ENCODE measurements at places on chromosomes 1 and 21.
A peak's percentile ranks its signal among the peaks of the same experiment; 100 is the strongest.

- DNase-seq = no peak
These were observed 354.3 kb upstream of the USP24 start for GRCh38 chr1:55569417-55569816.

GRCh38 chr21:30194701-30195299, 21.1 kb downstream of the CLDN8 start:
- peak; percentile 42 for DNase-seq

DNA sequence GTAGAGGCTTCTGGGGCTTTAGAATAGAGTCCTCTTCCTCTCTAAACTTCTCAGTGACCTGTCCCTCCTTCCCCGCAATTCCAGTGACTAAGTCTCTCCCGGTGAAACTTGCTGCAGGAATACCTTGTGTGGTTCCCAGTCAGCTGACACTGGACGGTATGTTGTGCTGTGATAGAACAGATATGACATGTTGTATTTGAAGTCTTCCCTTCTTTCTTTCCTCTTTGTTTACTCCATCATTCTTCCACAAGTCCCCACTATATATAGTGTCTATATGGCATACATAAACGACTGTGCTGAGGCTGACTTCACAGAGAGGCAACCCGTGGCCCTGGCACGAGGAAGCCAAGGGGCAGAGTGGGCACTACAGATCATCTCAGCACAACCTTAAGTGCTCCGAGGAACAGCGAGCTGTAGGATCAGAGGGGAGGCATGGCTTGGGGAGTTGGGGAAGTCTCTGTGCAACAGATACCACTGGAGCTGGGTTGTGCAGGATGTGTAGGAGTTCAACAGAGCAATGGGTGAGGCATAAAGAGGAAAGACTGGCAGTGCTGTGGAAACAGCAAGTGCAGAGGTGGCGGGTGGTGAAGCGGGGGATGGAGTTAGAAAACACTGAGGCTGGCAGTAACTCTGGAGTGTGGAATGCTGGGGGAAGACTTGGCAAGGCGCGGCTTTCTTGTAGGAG, 237.8 kb downstream of the TRABD2B start:
- DNase-seq = no peak

DNA sequence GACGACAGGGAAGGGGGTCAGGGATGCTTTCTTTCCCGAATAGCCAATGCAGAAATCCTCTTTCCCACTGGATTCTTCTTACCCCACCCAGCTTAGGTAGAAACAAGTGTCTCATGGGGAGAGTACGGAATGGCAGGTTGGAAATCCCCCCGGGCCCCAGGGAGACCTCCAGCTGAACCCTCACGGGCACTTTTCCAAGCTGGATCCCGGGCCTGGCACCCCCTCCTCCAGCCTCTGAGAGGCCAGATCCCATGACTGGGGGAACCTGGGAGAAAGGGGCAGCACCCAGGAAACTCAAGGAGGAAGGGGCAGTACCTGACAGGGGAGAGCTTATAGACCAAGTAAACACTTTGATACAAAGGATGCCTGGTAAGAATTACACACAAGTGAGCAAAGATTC, 1.3 kb downstream of the PKP1 start:
- no peak for DNase-seq

DNA sequence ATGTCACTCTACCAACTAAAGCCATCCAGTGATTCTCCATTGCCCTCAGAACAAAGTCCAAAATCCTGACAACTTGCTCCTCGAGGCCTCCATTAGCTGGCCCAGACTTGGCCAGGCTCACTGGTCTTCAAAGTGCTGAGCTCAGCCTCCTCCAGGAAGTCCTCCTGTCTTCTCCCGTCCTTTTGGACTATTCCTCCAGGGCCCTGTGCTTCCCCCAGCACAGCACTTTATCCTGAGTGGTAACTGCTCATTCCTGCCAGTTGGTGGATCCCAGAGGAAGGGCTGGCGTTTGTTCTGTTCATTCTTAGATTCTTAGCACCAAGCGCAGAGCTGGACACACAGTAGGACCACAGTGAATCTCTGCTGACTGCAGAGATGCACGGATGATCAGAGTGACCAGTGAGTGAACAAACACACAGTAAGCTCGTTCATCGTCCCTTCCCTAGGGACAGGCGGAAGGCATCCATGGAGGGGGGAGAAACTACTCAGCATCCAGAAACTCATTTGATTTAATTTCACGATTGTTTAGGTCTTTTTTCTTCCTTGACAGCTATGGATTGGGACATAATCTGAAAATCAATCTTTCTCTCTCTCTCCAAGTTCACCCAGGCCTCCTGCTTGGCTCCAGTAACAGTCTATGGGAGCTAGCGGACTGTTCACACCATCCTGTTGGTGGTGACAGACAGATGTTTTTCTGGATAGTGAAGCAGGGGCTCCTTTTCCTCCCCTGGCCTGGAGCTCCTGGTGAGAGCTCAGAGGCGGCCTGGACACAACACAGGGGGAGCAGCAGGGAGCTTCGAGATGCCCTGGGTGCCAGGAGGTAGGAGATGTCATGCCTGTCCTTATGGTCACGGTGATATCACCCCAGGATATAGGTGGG, 180.2 kb downstream of the PTPRU start:
- DNase-seq = no peak

DNA sequence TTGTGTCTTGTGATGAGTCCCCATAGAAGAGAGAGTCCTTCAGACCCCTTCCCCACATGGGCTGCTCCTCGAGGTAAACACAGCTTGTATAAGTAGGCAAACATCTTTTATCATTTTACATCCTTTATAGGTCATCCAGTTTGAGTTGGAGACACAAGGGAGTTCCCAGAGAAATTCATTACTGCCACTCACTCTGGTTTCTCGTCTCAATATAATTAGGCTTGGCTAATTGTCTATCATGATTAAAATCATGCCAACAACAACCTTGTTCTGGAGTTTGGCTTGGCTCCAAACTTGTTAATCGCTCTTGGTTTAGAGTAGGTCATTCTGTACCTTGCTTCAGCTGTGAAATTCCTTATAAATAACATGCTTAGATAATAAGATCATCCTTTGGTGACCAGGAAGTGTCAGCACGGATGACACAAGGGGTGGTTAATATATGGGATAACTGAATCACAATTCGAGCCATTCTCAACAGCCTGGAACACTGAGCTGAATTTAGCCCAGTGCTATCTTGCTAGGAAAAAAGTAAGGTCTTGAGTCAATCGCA, 70.7 kb upstream of the DAB1 start:
- no peak for DNase-seq

- DNase-seq = no peak
These were observed 17.7 kb upstream of the AGPAT3 start for GRCh38 chr21:43847301-43847700.

DNA sequence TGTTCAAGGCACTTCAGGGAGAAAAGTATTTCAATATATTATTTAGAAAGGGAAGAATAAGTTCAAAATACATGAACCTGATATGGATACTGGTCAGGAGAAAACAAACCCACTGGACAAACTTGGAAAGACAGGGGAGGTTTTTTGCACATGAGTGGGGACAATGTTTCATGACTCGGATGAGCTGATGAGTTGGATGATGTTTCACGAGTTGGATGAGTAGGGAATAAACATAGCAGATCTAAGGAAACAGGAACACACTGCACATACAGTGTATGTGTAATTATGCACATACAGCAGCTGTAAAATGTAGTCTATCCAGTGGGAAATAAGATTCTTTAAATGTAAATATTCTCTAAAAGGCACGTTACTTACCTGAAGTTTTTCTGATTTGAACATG, 682.9 kb upstream of the ADAMTS5 start:
- no peak for DNase-seq

- DNase-seq = no peak
These were observed 33.2 kb upstream of the RUNX3 start for GRCh38 chr1:24963099-24963872.

DNA sequence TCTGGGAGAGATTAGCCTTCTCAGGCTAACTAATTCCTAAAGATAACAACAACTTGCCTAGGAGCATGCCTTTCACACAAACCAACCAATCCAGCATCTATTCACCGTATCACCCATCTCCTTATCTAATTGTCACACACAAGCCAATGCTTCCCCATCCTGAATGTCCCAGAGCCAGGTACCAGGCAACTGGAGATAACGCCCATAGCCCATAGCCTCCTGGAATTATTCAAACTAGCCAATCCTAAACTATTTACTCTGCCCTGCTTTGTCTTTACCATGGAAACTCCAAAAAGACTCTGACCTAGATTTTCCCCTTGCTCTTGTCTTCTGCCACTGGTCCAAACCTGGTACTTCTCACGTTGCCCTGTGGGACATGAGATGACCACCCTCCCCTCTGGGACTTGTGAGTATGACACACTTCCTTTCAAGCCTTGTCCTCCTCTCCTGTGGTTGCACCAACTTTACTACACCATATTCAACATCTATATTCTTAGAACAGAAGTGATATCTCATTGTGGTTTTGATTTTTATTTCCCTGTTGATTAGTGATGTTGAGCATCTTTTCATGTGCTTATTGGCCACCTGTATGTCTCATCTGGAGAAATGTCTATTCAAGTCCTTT, 8.8 kb upstream of the ATG4C start:
- no peak for DNase-seq

DNA sequence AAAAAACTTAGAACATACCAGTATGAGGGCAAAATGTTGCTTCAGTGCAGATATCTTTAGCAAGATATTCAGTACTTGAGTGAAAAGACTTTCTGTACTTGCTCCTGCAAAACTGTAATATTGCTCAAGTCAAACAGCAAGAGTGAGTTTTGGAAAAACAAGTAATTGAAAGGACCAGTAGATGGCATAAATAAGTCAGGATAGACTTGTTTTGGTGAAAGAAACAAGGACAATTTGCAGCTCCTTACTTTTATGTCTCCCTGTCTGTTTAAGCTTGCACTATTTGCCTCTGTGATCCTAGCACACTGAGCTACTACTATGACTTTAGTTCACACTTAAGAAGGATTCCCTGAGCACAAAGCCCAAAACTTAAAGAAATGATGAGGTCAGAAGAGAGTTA, 39.1 kb downstream of the IFI44 start:
- DNase-seq = no peak

- DNase-seq = peak; percentile 40
These were observed 326.5 kb upstream of the FMN2 start for GRCh38 chr1:239765163-239765562.

- DNase-seq = peak; percentile 21
These were observed 18.3 kb upstream of the PRSS38 start for GRCh38 chr1:227797144-227797543.

DNA sequence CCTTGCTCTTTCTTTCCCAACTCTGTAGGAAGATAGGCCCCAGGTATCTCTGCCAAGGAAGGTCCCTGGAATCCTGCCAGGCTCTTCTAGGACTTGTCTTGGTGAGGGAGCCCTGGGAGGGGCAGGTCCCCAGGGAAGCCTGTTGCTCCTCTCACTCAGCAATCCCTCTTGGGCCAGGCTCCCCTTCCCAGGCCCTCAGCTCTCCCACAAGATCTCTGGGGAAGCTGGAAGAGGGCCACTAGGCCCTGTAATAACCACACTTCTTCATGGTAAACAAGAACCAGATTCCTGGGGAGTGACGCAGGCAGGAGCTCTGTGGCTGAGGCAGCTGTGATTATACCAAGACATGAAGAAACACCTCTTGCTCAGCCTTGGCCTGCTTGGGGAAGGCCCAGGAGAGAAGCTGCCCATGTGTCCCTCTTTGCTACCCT, 9.9 kb upstream of the MAPKAPK2 start:
- no peak for DNase-seq

DNA sequence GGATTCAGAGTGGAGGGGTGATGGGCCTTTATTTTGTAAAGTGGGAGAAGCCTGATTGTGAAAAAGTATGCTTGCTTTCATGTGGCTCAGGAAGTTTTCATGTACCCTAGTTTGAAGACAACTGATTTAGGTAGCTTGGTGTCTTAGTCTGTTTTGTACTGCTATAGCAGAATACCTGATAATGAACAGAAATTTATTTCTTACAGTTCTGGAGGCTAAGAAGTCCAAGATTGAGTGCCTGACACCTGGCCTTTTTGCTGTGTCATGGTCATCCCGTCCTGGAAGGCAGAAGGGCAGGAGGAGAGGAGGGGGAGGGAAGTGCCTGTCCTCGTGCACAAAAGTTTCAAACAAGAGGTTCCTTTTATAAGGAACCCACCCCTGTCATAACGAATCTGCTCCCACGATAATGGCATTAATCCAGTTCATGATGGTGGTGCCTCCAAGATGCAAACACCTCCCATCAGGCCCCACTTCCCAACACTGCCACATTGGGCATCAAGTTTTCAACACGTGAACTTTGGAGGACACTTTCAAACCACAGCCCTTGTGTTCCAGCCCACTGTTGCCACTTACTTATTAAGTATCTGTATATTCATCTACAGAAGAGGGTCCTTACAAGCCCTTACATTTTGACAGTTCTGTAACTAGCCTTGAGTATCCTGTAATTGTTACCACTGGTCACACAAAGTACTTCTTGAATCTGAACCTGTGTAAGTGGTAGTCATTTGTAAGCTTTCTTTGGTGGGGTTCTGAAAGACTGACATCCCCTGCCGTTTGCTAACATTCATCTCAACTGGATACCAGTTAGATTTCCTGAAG, 9.5 kb downstream of the UCK2 start:
- DNase-seq = no peak

- DNase-seq = no peak
These were observed 12.0 kb downstream of the PROK1 start for GRCh38 chr1:110462964-110463363.

- DNase-seq = no peak
These were observed 8.9 kb upstream of the TADA1 start for GRCh38 chr1:166884971-166885370.

DNA sequence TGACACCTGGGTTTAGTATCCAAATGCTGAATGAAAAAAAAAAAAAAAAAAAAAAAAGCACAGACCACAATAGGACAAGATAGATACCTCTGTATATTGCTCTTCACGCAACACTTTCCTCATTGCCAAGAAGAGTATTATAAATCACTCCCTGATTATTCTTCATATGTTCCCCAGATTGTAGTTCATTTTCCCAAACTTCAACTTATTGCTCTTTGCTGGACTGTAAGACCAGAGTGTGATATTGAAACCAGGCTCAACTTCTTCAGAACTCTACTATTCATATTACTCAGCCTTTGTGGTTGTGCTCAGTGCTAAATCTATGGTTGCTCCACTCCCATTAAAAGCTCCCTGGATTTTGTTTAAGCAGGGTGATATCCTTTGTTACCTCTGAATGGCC, 180.4 kb downstream of the NTMT2 start:
- DNase-seq = no peak

DNA sequence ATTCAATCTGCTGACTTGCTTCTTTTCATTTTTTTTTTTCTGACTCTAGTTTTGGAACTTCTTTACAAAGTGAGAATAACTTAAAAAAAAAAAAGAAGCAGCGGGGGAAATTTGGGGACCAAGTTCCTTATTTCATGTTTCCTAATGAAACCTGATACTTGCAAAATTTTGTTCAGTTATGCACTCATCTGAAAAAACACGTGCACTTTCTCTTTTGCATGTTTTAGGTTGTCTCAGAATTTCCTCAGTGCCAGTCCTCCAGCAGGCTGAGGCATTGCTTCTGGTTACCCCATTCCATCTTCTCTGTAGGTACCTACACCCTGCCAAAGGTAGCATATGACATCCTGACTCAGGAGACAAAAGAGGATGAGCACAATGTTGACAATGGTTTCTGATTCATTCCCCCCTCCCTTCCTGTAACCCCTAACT, 299.7 kb downstream of the GRIK1 start:
- DNase-seq = no peak

Measured in D341Med (cell line).